ENCODE measurements at places on chromosomes 12 and 14.

DNA sequence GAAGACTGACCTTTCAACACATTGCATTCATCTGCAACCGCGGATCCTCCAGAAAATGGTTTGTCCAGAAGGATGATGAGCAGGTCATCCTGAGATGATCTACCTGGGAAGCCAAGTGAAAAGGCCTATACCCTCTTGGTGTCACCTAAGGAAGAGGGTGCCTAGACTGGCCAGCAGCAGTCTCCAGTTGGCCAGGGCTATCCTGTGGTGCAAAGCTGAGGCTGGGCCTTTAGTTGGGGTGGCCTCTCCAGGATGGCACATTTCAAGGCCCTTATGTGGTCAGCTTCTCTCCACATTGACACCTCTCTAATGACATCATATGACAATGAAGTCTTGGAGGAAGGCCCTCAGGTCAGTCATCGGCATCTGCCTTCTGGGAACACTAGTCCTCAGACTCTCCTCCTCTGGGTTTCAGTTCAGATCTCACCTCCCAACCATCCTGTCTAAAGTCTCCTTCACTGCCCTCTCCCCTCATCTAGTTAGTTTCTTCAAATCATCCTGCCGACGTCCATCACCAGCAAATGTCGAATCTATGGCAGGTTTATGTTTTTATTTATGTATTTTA, 3.3 kb upstream of the SLC22A17 start:
- no peak for DNase-seq

DNA sequence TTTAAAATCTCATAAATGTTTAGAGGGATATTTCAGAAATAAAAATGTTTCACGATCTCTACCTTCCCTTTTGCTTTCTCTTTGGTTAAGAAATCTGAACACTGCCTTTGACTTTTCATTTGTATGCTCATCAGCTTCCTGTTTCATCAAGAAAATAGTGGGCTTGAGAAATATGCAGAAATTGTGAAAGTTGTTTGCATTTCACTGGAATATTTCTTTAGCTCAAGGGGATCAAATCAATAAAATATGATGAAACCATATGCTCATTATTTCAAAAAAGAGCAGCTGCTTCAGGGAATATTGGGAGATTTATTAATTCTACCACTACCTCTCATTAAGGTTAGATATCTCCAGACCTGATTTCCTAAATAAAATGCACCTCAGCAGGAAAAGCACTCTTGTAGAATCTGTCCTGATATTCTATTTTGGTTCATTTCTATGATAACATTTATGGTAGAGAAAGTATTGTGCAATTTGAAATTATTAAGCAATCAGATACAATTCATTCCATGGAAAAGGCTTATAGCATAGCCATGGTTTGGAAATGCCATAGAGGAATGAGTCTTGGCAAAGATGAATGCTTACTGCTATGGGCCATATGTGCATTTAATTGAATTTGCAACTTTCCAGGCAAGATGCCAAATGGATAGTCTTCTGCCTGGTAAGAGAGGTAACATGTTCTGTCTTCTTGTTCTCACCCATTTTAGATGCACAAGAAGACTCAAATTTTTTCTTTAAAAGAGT, 212.6 kb upstream of the SLC16A7 start:
- no peak for DNase-seq

- no peak for DNase-seq
Measured at GRCh38 chr12:51687177-51687576, 96.1 kb downstream of the SCN8A start.

- DNase-seq, result no peak
Measured at GRCh38 chr12:75389706-75390105, 1.2 kb upstream of the GLIPR1L2 start.

GRCh38 chr12:9711664-9712063, 21.2 kb downstream of the CLECL1 start:
- no peak for DNase-seq

GRCh38 chr12:49357103-49357678, 10.1 kb upstream of the SPATS2 start:
- DNase-seq, result no peak

DNA sequence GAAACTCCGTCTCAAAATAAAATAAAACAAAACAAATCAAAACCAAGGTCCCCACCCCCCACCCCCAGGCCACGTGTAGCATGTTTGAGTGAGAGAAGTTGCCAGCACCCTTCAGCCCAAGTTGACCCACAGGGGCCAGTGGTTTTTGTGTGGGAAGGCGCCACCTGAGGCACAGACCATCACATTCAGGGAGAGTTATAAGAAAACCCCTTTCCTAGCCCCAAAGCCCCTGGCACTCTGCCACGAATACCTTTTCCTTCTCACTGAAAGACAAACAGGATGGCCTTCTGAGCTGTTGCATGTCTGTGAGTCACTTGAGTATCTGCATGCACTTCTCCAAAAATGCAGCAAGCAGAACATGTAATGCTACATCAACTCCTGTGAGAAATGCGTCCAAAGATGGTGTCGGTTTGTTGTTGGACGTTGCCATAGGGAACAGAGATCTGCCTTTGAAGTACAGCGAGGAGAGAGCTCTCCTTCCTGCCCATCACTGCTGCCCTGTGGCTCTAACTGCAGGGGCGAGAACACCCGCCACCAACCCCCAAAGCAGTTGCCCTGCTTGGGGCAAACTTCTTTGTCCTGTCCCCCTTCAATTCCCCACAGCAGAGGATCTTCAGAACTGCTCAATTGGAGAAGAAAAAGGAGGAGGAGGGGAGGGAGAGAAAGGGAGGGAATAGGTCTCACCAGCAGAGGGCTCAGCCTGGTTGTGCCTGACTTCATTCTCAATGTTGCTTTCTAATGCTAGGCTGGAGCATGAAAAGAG, 2.7 kb upstream of the TRAF3 start:
- no peak for DNase-seq

- no peak for DNase-seq
Measured at GRCh38 chr12:130655881-130656280, 60.2 kb downstream of the RIMBP2 start.

DNA sequence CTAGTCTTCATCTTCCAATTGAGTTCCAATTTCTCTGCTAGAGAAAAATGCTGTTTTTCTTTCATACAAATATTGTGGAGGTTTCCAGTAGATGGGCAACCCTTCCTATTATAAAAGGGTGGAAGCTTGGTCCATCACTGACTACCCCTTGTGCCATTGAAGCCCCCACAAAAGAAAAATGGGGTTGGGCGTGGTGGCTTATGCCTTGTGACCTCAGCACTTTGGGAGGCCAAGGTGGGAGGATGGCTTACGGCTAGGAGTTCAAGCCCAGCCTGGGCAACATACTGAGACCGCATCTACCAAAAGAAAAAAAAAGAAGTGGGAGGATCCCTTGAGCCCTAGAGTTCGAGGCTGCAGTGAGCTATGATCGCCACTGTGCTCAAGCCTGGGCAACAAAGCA, 22.8 kb downstream of the NCKAP5L start:
- no peak for DNase-seq

GRCh38 chr12:100698518-100698917, 96.1 kb upstream of the ANO4 start:
- no peak for DNase-seq

DNA sequence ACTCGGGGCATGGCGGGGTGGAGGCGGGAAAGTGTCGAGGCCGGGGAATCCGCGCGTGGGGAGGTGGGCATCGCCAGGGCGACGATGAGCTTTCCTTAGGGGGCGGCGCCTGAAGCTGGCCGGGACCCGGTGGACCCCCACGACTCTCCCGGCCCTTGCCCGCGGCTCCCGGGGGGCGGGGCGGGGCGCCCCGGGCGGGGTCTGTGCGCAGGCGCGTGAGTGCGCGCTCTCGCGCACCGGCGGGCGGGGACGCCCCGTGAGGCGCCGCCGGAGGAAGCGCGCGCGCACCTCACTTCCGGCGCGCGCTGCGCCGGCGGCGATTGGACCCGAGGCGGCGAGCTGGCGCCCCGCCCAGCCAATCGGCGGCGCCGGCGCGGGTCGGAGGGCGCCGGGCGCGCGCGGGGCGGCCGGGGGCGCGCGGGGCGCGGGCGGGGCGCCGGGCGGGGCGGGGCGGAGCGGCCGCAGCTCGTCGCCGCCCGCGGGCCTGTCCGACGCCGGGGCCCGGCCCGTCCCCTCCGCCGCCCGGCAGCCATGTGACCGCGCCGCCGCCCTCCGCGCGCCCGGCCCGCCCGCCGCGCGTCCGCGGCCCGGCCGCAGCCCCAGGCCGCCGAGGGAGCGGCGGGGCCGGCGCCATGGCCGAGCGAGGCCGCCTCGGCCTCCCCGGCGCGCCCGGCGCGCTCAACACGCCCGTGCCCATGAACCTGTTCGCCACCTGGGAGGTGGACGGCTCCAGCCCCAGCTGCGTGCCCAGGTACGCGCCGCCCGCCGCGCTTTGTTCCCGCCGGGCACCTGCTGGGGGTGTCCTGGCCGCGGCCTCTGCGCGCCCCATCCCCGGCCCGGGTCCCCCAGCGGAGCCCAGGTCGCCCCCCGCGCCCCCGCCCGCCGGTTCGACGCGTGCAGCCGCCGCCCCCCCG, at the start of gene PACS2:
Gene PACS2 (plus strand): TSS at position 462 of the 914 bp plus-strand sequence. CDS start 171 bp downstream, at position 633.
- DNase-seq, result peak; percentile 93

DNA sequence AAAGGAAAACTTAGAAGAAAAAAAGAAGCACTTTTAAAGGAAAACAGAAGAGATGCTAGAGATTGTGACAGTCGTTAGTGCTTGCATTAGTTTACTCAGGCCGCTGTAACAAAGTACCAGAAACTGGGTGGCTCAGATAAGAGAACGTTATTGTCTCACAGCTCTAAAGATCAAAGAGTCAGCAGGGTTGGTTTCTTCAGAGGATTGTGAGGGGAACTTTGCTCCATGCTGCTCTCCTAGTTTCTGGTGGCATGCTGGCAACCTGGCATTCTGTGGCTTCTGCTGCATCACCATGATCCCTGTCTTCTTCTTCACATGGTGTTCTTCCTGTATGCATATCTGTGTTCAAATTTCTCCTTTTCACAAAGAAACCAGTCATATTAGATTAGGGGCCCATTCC, 119.4 kb upstream of the PLEKHA5 start:
- DNase-seq, result no peak

DNA sequence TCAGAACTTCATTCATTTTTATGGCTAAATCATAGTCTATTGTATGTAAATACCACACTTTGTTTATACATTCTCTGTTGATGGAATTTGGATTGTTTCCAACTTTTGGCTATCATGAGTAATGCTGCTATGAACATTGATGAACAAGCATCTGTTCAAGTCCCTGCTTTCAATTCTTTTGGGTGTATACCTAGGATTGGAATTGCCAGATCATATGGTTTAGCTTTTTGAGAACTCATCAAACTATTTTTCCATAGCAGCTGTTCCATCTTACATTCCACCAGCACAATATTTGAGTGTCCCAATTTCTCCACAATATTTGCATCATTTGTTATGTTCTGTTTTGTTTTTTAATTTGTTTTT, 52.3 kb upstream of the CCND2 start:
- DNase-seq, result no peak

GRCh38 chr12:51925346-51926063, 18.2 kb downstream of the ACVRL1 start:
- DNase-seq, result no peak

DNA sequence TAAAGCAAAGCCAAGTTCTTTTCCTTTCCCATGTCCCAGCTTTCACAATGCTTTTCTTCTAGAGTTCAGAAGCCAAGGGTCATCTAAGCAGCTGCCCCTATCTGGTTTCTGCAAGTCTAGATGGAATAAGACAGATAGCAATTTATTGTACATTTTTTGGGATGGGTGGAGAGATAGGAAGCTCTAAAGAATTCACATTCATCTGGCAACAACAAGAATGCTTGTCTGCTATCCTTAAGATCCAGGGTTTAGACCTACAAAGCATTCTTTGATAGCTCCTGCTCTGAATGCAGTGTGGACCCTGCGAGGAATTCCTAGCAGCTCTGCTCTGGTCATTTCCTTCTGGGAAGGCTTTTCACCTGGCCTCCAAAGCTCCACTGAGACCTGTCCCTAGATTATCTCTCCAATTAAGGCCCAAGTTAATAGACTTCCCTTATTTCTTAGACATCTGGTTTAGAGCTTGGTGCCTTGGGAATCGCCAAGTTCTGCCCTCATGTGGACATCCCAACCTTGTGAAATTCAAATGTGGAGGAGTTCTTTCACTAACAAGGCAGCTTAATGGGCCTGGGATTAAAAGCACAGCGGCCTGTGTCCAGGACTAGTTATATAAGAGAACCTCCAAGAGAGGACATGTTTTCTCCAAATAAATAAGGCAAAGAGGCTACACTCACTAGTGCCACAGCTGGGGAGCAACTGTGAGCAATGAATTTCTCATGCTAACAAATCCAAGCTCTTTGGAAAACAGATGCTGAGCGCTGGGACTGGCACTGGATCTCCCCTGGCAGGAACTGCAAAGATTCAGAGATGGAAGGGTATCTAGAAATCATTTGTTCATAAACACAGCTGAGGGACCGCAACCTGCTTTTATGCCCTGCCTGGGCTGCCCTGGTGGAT, 384.5 kb upstream of the DDHD1 start:
- peak; percentile 28 for DNase-seq

- peak; percentile 99 for DNase-seq
Measured at GRCh38 chr12:121796855-121797751, 3.6 kb upstream of the RHOF start.

- DNase-seq, result no peak
Measured at GRCh38 chr12:123752046-123752445, 10.1 kb upstream of the DNAH10 start.

GRCh38 chr12:78181544-78182162, 351.0 kb downstream of the NAV3 start:
- DNase-seq, result no peak

GRCh38 chr12:116282371-116283286, 5.1 kb upstream of the MED13L start:
- DNase-seq, result no peak

- DNase-seq, result no peak
Measured at GRCh38 chr12:105977652-105978051, 161.1 kb downstream of the NUAK1 start.

GRCh38 chr12:96862326-96862725, 44.7 kb upstream of the NEDD1 start:
- no peak for DNase-seq

- DNase-seq, result no peak
Measured at GRCh38 chr12:106113042-106113441, 25.7 kb downstream of the NUAK1 start.

- no peak for DNase-seq
Measured at GRCh38 chr12:19208456-19208855, 78.9 kb downstream of the PLEKHA5 start.

- DNase-seq, result no peak
Measured at GRCh38 chr12:58313091-58313855, 371.9 kb downstream of the ATP23 start.

DNA sequence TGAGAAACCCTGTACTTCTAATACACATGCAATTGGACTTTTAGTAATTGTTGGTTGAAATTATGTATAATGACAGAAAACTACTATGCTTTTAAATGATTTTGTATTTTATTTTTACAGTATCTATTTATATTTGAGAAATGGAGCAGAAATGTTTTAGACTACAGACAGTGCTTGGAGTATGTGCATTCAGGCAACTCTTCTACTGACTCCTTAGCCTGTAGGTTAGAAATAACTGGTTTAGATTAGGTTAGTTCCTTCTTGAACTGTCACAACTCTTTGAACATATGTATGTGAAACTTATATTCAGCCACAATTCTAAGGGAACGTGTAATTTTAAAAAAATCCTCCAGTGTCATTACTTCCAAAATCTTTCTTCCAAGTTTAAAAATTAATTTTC, 1.7 kb downstream of the FGFR1OP2 start:
- DNase-seq, result no peak

- DNase-seq, result no peak
Measured at GRCh38 chr12:96048393-96048969, 13.1 kb upstream of the LTA4H start.

Data from left ventricle myocardium superior (tissue), 1 donor.